ENCODE measurements at places on chromosomes 11 and 22.

- DNase-seq, result peak; percentile 9
Measured at GRCh38 chr22:31857247-31857646, 87.1 kb upstream of the YWHAH start.

- DNase-seq, result no peak
Measured at GRCh38 chr11:122406466-122406865, 249.1 kb upstream of the UBASH3B start.

DNA sequence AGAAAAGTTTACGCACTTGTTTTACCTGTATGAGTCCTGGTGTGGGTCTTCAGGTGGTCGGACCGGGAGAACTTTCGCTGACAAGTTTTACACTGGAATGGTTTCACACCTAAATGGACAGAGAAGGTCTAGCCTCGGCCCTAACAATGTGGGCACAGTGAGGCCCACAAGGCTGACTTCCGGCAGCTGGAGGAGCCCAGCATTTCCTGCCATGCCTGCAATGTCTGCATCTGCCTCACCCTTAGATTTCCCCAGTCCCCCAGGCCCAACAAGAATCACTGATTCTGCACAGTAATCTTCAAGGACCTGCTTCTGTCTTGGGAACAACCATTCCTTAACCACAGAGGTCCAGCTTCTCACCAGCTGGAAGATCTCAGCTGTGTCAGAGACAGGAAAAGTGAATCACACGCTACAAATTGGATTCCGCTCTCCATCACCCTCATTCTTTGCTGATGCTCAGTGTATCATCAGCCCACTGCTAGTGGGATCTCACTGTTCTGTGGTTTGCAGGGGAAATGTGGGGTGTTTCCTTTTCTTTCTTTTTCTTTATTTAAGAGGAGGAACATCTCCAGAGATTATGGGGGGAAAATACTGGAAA, 43.3 kb downstream of the WT1 start:
- DNase-seq, result no peak

GRCh38 chr11:68398995-68399851, 61.3 kb upstream of the PPP6R3 start:
- DNase-seq, result peak; percentile 63

- no peak for DNase-seq
Measured at GRCh38 chr22:19105867-19106802, 16.1 kb downstream of the DGCR2 start.

GRCh38 chr22:39287076-39287725, 32.2 kb downstream of the RPL3 start:
- DNase-seq, result no peak

- no peak for DNase-seq
Measured at GRCh38 chr11:15695096-15695721, 580.5 kb downstream of the INSC start.

GRCh38 chr11:57402188-57403002, 11.9 kb upstream of the PRG2 start:
- DNase-seq, result no peak

DNA sequence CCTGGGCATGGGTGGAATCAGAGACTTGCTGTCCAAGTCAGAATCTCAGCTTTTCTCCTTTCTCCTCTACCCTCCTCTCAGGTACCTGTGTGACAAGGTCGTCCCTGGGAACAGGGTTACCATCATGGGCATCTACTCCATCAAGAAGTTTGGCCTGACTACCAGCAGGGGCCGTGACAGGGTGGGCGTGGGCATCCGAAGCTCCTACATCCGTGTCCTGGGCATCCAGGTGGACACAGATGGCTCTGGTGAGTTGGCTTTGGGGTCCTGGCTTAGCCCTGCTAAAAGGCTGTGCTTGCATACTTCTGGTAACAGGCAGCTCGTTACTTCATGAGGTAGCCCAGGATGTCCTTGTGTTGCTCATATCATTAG, 10.7 kb downstream of the MCM5 start:
- DNase-seq, result no peak

All from right lung (tissue), 10 donors.